Spinal cord (tissue), 10 donors: ENCODE measurements at places on chromosomes 13 and 19. TPM values are rescaled to one million over a fixed set of nuclear protein-coding genes. Genes with fewer than 3 reads are reported as not detected.

The PSPN gene
- 1.1 TPM for total RNA-seq

GRCh38 chr19:40506099-40506498 lies 39.3 kb downstream of the SPTBN4 start:
- no peak for DNase-seq

DNA sequence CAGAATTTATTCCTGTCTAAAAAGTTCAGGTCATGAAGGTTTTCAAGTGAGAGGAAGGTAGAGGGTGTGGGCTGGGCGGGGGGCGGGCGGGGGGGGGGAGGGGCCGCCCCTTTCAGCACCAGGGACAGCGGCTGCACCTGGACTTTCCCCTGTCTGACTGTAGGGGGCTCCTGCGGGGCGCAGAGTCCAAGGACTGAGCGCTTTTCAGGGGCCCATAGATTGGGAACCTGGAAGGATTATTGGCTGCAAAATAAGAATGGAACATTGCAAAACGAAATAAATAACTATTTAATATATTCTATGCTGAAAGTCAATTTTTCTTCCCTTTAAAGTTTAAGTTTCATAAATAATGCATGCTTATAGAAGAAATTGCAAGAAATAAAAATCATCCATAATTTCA lies 8.9 kb upstream of the CYP4F3 start:
- DNase-seq, result no peak

- DNase-seq, result no peak
Measured at GRCh38 chr13:50224534-50224933, 209.3 kb downstream of the KCNRG start.

DNA sequence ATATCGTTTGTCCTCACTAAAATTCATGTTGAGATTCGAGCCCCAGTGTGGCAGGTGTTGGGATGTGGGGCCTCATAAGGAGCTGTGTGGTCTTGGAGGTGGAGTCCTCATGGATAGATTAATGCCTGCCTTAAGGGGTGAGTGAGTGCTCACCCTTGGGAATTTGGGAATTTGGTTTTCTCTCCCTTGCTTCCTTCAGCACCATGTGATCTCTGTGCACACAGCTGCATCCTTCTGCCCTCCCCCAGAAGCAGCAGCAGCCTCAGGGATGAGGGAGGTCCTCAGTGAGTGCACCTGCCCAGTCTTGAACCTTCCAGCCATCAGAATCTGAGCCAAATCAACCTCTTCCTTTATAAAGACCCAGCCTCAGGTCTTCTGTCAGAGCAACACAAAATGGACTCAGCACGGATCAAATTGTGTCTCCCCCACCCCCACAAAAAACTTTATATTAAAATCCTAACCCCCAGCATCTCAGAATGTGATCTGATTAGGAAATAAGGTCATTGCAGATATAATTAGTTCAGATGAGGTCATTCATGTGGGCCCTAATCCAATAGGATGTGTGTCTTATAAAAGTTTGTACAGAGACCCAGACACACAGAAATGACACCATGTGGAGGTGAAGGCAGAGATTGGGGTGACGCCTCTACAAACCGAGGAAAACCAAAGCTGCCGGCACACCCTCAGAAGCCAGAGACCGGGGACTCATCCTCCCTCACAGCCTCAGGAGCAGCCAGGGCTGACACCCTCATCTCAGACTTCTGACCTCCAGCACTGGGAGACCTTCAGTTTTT lies 12.9 kb downstream of the CYTH2 start:
- no peak for DNase-seq

- DNase-seq, result no peak
Measured at GRCh38 chr13:109998684-109999533, 212.5 kb upstream of the IRS2 start.

DNA sequence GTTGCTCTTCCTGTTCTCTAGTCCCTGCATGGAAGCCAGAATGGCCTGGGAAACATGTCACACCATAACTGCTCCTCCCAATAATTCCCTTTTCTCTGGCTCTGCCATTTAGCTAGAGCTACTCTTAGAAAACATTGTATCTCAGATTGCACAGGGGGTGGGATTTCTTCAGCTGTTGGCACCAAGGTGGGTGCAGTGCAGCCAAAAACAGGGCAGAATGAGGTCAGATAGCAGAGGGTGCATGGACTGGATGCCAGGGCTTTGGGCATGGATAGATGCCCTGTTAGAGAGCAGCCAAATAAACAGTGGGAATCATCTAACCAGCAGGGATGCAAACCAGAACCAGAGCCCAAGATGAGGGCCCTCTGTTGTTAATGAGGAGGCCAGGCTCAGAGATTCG lies 4.9 kb upstream of the AMER2 start:
- DNase-seq, result no peak

DNA sequence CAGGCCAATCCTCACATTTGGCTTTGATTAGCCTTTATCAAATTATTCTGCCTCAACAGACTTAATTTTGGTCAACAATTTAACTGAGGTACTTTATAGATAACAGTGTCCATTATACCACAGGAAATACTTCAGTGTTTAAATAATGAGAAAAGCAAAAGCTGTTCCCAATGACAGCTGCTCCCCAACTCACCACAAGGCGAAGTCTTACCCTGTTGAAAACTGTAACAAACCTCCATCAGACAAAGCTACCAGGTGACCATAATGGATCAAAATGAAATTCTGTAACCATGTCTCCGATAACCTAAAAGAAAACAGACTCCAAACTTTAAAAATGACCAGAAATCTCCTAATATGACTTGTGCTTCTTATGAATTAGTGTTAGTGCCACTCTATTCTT lies 50.3 kb downstream of the ZNF44 start:
- no peak for DNase-seq

DNA sequence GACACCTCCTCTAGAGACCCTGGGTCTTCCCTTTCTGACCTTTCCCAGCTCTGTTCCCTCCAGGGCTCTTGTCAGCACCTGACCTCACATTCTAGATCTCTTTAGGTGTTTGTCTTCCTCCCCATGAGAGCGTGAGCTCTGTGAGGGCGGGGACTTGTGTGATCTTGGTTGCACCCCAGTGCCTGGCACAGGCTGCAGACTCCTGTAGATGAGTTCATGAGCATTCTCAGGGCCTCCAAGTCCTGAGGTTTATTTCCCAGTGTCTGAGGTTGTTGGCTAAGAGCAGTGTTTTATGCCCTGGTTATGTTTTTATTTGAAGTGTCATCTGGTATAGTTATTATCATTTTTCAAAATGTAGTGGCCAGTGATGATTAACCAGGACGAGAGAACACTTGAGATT lies 596 bp downstream of the CEACAM4 start:
- no peak for DNase-seq

- no peak for DNase-seq
Measured at GRCh38 chr19:4773047-4773640, 18.4 kb upstream of the FEM1A start.

GRCh38 chr13:49932066-49932465 lies 4.1 kb downstream of the SPRYD7 start:
- no peak for DNase-seq

- no peak for DNase-seq
Measured at GRCh38 chr13:106596275-106596937, 28.5 kb upstream of the ARGLU1 start.

The METTL21C gene
- total RNA-seq, result 0.39 TPM
